ENCODE measurements at places on chromosomes 2 and 18.

DNA sequence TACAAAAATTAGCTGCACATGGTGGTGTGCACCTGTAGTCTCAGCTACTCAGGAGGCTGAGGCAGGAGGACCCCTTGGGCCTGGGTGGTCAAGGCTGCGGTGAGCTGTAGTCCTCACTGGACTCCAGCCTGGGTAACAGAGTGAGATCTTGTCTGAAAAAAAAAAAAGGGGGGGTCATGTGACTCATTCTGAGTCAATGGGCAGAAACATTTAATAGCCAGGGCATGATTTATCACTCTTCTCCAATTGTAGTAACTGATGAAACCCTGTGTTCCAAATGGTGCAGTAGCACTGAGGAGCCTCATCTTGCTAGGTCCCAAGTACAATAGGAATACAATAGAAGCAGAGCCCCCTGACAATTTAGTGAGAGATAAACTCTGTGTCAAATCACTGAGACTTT, 78.9 kb upstream of the CCDC68 start:
- no peak for DNase-seq

- DNase-seq: no peak
These were observed 513 bp downstream of the THOC1 start for GRCh38 chr18:267380-267687.

- no peak for DNase-seq
These were observed 33.8 kb downstream of the MAP4K3 start for GRCh38 chr2:39403311-39403710.

DNA sequence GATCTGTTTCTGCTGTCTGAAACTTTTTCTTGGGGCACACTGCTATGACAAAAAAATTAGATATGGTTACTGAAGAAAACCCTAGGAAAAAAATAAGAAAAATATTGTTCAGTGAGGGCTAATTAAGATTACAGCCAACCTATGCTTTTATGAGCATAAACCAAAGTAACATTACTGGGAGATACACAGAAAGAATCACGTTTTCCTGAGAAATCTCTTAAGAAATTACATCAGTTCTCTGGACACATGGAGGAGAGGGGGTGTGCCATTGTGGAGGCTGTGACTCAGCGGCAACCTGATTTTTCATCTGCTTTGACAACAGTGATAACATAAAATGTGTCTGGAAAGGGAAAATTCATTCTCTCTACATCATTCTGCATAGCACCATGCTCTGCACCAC, 13.4 kb upstream of the NMI start:
- DNase-seq: no peak

GRCh38 chr2:169397697-169398096, 35.4 kb upstream of the LRP2 start:
- DNase-seq: no peak

DNA sequence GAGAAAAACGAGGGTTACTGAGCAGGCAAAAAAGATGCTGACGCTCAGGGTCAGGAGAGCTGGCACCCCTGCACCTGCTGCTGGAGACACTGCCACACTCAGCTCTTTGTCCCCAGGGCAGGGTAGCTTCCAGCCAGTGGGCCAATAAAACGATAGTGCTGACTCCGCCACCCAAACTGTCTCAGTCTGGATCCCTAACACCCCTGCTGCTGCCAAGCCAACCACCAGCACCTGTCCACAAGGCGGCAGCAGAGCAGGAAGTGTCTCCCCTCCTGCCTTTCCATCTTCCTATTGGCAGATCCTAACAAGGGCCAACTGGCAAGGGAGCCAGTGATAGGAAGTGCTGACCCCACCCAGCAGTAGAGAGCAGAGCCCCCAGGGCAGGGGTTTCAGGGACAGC, 531.5 kb upstream of the SALL3 start:
- DNase-seq: no peak

DNA sequence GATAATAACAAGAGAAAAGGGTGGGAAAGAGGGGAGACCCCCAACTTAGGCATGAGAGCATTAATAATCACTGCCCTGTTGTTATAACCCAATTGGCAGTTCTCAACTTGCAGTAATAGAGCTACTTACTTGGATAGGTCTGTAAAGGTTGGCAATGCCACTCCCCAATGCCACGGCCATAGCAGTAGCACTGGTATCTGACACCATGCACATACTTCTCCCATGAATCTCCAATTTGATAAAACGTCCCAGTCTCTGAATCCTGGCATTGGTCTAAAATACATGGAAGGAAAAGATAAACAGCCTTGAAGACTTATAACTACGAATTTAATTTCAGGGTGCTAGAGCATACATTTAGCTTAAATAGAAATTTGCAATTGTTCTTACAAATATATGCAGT, 16.8 kb downstream of the FN1 start:
- DNase-seq: no peak

GRCh38 chr18:68340606-68341005, 374.3 kb downstream of the TMX3 start:
- no peak for DNase-seq

DNA sequence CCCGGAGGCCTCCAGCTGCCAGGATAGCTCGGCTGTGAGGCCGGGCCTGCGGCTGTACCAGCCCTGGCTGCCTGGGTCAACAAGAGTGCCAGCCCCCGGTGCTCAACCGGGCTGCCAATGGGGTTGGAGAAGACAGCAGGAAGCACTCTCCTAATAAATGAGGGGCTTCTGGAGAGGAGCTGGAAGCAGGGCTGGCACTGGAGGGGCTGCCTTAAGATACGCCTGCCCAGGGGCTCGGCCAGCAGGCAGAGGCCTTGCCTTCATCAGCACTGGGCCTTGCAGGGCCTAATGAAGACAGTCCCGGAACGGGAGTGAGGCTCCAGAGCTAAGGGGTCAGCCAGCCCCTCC, 73.6 kb downstream of the TEX51 start:
- no peak for DNase-seq

DNA sequence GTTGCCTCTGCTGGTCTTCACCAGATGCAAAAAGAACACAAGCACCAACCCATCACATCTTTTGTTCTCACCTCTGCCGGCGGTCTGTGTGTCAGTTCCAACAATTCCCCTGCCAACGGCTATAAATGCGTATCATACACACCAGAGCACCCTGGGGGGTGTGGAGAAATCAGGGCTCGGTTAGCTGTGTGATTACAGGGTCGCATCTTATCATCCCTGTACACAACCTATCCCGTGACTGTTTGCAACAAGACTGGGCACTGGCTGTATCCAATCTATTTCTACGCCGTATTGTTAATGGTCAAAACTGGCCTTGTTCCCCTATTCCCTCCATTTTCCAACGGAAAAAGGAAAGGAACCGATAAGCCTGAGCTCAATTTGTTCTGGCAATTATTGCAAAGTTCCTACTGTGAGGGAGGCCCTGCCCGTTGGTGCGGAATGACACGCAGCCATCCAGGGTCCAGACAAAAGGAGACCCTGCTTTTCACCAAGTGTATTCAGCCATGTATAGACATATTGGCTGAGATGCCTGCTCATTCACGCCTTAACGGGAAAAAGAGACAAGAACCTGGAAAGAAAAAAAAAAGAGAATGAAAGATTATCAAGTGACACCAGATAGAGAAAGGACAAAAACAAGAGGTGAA, 136.9 kb downstream of the CDH20 start:
- no peak for DNase-seq

DNA sequence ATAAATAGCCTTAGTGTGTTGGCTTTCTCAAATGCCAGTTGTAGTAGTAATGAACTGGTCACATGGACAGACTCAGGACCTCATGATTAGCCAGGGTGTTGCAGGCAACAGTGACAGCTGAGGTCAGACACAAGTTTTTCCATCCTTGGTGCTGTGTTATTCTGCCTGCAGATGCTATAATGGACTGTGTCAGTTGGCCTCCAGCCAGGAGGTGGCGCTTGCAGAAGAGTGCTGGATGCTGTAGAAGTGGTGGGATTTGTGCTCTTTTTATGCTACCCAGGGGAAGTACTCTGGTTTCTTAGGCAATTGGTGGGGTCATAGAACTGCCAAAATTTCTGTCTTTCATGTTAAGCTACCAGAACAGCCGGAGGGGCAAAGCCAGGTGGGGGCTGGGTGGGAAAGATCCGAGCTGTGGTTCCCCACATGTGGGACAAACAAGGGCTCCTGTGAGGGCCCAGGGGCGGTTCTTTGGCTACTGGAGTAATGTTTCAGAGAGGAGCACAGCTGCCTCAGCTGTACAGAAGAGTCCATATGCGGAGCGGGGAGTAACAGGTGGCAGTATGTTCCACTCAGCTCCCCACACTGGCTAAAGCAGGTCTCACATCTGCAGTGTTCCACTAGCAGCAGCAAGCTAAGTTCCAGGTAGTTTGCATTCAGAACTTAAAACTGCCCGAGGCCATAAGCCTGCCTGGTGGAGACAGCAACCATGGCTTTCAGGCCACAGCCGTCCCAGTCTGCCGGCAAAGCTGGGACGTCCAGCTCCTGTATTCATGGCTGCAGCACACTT, 104.4 kb downstream of the GULP1 start:
- no peak for DNase-seq

DNA sequence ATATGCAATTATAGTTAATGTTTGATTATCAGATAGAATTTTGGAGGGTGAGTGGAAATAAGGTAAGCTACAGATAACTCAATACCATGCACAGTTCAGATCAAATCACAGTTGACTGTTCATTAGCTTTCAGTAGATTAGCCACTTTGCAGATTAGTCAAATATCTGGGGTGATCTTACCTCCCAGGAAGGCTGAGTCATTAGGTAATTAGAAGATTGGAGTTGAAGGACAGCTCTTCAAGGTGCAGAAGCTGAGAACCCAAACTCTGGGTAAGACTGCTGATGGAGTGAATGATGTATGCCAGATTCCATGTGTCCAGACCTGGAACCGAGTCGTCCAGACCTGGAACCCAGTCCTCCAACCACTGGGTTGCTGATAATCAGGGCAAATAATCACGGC, 262.8 kb upstream of the UBE2E3 start:
- no peak for DNase-seq

- DNase-seq: no peak
These were observed 198.9 kb downstream of the CDCA7 start for GRCh38 chr2:173553593-173553992.

DNA sequence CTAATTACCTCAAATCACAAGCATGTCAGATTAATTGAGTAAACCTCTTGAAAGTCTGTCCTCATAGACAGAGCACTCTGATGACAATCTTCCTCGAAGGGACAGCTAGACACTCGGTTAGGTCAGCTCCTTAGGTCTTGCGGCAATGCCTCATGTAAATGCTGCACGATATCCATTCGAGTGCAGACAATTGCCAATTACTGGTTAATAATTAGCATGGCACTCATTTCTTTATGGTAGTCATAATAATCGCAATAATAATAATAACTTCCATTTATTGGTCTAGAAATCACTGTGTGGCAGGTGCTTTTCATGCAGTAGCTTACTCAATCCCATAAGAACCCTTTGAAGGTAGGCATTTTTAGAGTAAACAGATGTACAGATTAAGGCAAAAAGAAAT, 44.7 kb upstream of the DSC1 start:
- no peak for DNase-seq

- DNase-seq: no peak
These were observed 46.1 kb downstream of the CDCA7 start for GRCh38 chr2:173400760-173401159.

Measured in LNCaP clone FGC (cell line).